ENCODE measurements at places on chromosomes 3 and 15. TPM values are rescaled to one million over a fixed set of nuclear protein-coding genes. Genes with fewer than 3 reads are reported as not detected.

TMEM207 gene
- not detected for total RNA-seq

AZI2 gene
- total RNA-seq: 48.6 TPM

DUOX2 gene
- not detected for total RNA-seq

PGBD4 gene
- 0.67 TPM for total RNA-seq

SEMA6D gene
- 1.8 TPM for total RNA-seq

GPR87 gene
- 0.17 TPM for total RNA-seq

ITIH1 gene
- not detected for total RNA-seq

GPR149 gene
- total RNA-seq: not detected

CPN2 gene
- total RNA-seq: not detected

FMN1 gene
- total RNA-seq: 6.7 TPM

POPDC2 gene
- total RNA-seq: not detected

LMAN1L gene
- total RNA-seq: not detected

ERICH6 gene
- total RNA-seq: not detected

Data from bronchus fibroblast of lung (primary cell).